Kidney epithelial cell (primary cell): ENCODE measurements at places on chromosomes 2 and 18.

- DNase-seq, result no peak
Observed at GRCh38 chr2:128196471-128196931, 105.5 kb downstream of the UGGT1 start.

GRCh38 chr2:219228041-219228910 is 1.2 kb downstream of the ATG9A start:
- no peak for DNase-seq

GRCh38 chr2:237309011-237309410 is 105.0 kb downstream of the COL6A3 start:
- DNase-seq, result no peak

DNA sequence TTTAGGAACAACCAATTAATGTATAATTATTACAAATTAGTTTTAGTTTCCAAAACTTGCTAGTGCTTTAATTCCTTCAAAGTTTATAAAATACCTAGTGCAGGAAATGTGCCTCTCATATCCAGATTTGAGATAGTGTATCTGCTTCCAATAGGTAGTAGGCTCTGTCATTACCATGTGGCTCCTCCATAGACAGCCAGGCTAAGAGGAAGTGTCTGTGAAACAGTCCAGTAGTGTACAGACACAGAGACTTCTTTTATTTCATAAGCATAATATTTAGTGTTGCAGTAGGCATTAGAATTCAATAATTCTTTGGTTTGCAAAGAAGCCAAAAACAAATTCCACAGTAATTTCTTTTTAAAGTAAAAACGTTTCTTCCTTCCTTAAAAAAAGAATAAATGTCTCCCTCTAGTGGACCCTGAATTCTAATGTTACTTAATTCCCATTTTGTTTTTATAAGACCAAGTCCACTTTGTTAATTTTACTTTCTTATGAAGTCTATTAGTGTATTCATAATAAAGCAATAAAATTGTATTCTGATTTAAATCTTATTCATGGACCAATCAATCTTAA is 101.2 kb downstream of the NEB start:
- DNase-seq, result no peak

- no peak for DNase-seq
Observed at GRCh38 chr18:49072524-49072934, 121.8 kb upstream of the SMAD7 start.

GRCh38 chr2:217069263-217070042 is 209.6 kb upstream of the TNP1 start:
- no peak for DNase-seq

- DNase-seq, result no peak
Observed at GRCh38 chr2:160912276-160912675, 248.0 kb upstream of the TANK start.

GRCh38 chr2:236662231-236663185 is 92.9 kb downstream of the ACKR3 start:
- DNase-seq, result no peak

- no peak for DNase-seq
Observed at GRCh38 chr2:68537809-68538208, 70.4 kb downstream of the APLF start.

- DNase-seq, result no peak
Observed at GRCh38 chr18:47260120-47260923, 8.9 kb upstream of the SKOR2 start.

GRCh38 chr2:43226955-43227829 is 786 bp upstream of the ZFP36L2 start:
- DNase-seq, result no peak

GRCh38 chr2:202429164-202429980 is 53.2 kb downstream of the BMPR2 start:
- no peak for DNase-seq

DNA sequence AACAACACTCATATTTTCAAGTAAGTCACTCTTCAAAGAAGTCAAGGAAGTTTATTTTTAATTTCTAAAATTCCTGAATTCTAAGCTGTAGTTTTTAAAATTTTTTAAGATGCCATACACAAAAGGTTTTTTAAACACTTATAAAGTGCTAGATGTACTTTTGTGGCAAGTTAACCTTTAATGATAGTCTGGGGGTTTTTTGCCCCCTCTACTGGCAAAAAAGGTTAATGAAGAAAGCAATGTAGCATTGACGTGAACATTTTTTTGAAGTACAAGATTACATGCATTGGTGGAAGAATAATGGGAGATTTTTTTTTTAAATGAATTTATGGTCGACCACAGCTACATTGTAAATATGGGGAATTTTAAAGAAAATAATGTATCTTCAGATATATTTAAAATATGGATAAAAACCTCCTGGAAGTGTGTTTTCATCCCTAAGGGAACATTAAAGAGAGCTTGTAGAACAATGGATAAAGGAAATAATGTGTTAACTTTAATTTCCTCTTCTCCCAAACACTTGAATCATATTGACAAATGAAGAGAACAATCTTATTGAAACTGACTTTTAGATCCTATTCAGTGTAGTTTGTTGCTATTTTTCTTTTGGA is 12.6 kb downstream of the ITPRID2 start:
- no peak for DNase-seq

DNA sequence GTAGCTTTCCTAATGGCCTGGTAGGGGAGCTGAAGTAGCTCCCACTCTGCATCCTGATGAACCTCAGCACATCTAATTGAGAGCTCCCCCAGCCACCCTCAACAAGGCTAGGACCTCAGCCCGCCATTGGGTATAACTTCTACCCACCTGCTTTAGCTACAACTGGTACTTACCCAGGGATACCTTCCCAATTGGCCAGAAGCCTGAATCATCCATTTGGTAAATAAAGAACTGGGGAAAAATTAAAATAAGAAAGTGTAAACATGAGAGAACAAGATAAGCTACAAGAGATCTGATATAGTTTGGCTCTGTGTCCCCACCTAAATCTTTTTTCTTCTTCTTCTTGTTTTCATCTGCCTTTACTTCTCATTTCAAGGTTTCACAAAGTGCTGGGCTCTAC is 372.0 kb downstream of the CMPK2 start:
- no peak for DNase-seq

DNA sequence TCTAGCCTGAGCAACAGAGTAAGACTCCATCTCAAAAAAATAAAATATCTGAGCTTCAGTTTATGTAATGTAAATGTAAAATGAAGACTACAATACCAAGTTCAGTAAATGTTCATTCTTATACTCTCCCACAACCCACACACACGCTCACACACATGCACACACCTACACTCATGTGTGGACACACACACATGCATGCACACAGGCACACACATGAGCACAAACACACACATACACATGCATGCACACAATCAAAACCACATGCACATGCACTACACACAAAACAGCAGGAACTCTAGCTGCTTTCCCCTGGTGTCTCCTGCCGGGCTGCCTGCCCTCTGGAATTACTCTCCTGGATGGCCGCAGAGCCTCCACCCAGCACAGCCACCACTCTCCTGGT is 90.6 kb downstream of the GFPT1 start:
- DNase-seq, result no peak

DNA sequence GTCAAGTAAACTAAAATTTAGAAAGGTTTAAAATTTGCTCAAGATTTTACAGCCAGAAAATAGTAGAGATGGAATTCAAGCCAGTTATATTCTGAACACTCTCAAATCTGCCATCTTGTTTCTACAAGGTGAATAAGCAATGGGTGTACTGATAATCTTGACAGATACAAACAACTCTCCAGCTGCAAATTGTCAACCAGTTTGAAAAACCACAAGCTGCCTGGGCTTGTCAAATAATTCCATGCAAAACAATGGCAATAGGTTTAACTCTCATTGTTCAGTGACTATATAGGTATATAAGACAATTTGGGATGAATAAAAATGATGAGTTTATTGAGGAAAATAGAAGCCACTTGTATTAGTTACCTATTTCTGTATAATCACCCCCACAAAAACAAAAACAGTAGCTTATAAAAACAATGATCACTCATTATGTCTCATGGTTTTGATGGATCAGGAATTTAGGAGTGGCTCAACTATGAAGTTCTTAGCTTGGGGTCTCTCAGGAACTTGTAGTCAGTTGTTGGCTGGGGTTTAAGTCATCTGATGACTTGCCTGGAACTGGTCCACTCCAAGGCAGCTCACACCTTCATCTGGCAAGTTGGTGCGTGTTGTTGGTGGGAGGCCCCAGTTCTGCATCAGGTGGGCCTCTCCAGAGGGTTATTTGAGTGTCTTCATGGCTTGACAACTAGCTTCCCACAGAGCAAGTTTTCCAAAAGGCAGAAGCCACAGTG is 12.6 kb upstream of the EVA1A start:
- no peak for DNase-seq

GRCh38 chr2:241796209-241796608 is 12.8 kb upstream of the NEU4 start:
- no peak for DNase-seq

DNA sequence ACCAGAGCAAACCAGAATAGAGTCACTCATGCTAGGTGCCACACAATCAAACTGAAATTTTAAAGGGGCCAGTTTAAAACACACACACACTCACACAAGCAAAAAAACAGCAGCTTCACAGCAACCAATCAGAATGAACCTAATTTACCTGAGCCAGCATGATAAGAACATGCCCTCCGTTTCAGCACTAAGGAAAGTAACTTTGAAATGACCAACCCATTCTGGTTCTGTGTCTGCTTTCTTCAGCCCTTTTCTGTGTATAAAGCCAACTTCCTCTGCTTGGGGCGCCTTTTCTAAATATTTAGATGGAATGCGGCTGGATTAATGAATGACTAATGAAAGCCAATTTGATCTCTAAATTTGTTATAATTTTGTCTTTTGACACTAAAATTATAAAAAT is 629.1 kb downstream of the ZEB2 start:
- DNase-seq, result no peak

DNA sequence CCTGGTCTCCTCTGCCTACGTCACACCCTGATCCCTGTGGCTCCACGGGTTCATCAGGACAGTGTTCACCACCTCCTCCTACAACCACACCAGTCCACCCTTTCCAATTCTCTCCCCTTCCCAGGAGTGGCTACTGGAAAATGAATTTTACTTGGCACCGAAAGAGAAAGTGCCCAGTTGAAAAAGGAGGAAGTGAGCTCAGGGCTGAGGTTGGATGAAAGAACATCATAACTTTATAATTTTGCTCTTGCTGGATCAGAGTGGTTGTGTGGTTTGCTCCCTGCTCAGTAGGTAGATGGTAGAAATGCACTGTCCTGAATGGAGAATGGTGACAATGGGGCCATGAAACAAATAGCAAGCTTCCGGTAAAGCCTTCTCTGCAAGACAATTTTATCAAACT is 140.3 kb upstream of the DDX18 start:
- no peak for DNase-seq

DNA sequence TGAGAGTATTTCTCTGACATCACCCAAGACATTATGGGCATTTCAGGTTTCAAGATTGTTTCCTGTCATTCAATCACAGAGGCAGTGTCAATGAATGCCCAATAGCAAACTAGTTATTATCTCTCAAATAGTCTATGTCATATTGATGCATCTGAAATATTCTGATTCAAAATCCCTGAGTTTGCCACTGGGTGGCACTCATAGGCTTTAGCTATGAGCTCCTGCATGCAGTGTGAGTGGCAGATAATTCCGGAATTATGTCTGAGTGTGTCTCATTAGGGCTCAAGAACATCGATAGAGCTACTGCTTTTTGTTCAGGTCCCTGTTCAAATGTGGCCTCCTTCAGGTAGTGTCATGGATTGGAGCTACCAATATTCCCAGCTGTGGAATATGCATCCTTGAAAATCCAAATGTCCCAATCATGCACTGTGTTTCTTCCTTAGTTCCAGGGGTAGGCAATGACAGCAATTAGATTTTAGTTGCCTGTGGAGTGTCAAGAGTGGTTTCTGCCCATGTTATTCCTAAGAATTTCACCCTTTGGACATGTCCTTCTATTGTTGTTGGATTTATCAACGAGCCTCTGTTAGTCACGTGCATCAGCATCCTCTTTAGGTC is 7.8 kb upstream of the OR6B3 start:
- DNase-seq, result peak; percentile 16

DNA sequence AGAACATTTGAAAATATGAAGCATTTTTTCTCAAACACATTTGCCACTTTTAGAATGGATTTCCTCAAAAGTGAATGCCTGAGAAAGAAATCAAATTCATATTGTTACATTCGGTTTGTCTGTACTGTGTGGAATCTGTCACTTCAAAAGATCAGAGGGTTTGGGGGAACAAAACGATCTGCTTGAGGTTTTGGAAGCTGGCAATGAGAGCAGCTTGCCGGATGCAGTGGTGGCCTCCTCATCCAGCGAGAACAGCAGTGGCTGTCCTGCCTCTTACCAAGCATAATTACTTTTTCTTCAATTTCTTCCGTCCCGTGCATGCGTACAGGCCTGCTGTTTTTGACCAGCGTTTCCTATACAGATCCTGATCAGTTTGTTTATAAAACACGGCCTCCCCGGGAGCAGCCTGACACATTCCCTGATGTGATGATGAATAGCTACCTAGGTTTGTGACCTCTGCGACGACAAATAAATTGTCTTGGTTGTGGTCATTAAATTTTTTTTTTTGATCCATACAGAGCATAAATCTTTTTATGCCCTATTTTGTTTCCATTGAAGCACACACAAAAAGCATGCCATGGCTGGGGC is 45.2 kb downstream of the ITGA6 start:
- no peak for DNase-seq

- no peak for DNase-seq
Observed at GRCh38 chr2:164697688-164698461, 76.6 kb upstream of the GRB14 start.

DNA sequence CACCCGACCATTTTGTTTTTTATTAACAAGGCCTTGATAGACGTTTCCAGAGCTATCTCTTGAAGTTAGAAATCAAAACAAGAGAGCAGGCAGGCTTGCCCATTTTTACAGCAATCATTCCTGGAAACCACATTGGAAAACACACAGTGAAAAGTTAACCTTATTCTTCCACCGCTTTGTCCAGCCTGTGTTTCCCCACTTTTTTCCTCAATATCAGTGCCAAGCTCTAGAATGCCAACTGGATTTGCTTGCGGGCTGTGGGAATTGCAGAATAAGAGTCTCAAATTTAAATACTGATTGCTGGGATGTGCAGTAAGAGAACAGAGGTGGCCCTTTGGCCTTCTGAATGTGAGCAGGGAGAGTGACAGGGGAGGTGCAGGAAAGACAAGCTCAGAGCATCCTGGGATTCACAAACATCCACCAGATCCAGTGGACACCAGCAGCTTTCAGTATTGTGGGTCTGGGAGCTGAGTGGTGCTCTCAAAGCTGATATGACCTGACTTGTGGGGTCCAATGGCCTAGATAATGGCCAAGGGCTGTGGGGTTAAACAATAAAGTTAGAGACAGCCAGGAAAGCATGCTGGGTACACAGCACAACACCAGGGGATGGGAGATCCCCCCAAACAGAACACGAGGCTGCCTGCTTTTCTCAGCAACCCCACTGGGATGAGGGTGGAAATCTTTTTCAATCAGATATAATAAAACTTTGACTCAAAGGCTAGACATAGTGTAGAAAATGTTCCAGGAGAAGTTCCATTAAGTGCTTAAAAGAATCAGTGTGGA is 15.5 kb downstream of the CYP1B1 start:
- no peak for DNase-seq

GRCh38 chr2:27980242-27980641 is 89.7 kb downstream of the BABAM2 start:
- no peak for DNase-seq

- DNase-seq, result no peak
Observed at GRCh38 chr18:79912409-79912991, 39.0 kb downstream of the SLC66A2 start.

GRCh38 chr18:48026216-48026615 is 95.8 kb upstream of the SMAD2 start:
- no peak for DNase-seq

- DNase-seq, result no peak
Observed at GRCh38 chr2:111616651-111617218, 267.3 kb downstream of the ANAPC1 start.
